Fibroblast of upper back skin (primary cell): ENCODE measurements at places on chromosomes 4 and X.

DNA sequence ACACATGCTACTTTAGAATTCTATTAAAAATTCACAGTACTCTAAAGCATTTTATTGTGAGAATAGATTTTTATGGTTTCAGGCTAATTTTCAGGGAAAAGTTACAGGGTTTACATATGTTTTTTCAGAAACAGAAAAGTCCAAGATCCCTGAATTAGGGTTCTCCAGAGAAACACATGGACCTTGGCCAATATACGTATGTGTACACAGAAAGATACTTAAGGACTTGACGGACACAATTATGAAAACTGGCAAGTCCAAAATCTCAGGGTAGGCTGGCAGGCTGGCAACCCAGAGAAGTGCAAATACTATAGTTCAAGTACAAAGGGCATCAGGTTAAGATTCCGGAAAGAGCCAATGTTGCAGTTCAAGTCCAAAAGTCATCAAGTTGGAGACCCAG is 1897.8 kb upstream of the PCDH10 start:
- no peak for DNase-seq

DNA sequence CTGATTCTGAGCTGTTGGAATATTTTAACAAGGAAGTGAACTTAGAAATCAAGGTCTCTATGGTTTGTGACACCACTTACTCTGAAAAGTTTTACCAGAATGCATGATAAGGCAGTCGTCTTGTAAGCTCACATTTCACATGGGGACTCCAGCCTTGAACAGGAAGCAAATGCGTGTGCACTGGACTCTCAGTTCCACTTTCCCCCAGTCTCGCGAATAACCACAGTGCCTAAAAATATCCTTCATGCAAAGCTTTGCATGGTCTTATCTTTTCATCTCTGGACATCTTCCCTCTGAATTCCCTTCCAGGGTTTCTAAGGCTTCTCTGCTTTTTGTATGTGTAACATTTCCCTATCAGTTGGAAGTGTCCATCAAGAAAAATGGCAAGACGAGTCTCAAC is 581.8 kb downstream of the NLGN4X start:
- DNase-seq: no peak

GRCh38 chrX:113644426-113644825 is 803.8 kb upstream of the AMOT start:
- DNase-seq: peak; percentile 68

GRCh38 chr4:111064342-111064993 is 441.6 kb upstream of the PITX2 start:
- peak; percentile 87 for DNase-seq

DNA sequence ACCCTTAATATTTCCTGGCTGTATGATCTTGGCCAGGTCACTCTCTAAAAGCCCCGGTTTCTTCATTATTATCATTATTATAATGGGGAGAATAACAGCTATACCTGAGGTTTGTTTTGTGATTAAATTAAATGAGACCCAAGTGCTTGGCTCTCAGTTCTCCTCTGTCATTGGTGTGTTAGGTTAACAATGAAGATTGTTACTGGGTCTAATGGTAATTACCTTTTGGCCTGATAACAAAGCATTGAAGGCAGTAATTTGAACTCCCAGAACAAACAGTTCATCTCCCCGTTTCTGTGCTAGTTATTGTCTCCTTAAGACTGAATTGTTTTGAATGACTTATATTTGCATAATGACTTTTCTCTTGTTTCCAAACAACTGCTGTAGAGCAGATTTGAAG is 6.8 kb upstream of the ANAPC4 start:
- no peak for DNase-seq

DNA sequence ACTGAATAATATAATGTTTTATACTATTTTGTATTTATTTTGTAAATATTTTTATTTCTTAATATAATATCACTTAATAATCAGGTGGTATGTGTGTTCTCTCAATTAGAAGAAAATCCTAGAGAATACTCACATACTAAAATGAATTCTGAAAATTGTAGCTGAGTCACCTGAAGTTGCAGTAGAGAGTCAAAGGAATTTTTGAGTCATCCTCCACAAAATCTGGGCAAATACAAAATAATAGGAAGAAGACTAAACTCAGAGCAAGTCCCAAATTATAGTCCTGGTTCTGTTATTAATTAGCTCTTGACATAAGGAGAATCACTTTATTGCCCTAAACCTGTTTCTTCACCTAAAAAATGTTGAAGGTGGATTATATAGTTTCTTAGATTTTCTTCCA is 57.8 kb downstream of the SPATA4 start:
- DNase-seq: peak; percentile 65

- DNase-seq: no peak
Observed at GRCh38 chr4:80010316-80010715, 62.7 kb downstream of the ANTXR2 start.

- DNase-seq: peak; percentile 25
Observed at GRCh38 chr4:155025762-155026457, 182.5 kb upstream of the NPY2R start.

DNA sequence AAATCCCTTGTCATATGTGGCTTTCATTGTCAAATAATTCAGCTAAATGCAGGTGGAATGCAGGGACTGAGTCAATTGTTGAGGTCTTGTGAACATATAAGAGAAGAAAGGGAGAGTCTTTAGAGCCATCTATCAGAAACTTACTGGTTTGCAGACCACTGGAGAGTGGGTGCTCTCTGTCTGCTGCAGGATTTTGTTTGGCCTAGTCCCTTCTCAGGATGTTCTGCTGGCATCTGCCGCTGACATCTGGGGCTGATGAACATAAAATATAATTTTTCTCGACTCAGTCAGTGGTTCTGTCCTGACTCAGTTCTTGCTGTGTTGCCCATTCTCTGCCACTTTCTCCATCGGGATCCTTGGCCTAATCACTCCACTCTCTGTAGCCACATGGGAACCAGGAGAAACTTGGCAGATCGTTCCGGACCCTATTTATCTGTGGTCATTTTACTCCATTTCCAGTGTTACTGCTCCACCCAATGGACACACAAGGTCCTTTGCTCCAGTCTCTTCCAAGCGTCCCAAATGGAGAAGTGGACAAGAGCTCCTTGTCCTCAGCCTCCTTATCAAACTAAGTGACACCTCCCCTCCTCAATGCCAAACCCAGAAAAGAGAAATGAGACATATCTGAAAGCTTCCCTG is 436.2 kb downstream of the FAT4 start:
- peak; percentile 46 for DNase-seq

DNA sequence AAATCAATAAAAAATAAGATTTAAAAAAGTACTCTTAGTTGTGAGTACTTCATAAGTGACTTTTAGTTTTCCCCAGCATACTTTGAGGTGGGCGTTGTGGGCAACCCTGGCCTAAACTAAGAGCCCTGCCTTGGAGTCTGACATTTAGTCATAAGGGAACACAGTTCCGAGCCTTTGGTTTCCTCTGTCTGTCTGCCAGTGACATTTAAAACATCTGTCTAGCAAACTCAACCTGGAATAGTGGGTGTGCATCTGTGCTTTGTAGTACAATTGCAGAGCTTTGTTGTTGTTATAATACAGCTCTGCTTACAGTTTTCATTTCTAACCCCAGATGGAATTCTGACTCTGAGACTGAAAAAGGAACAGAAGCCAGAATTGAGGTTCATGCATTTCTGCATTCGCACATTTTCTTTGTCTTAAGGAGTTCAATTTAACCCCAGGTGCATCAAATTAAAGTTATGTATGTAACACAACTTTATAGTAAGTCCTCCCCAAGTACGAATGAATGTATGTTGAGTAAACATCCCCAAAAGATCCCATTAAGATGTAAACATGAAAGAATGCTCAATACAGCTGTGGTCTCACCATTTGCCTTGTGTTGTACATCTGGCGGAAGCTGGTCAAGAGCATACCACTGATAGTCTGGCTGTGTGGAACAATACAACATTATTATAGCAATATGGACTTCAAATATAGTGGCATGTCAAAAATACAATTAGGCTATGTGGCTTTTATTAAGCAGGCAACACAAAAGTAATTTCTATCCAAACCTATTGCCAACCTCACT is 25.9 kb downstream of the TNIP3 start:
- DNase-seq: peak; percentile 42

- peak; percentile 74 for DNase-seq
Observed at GRCh38 chr4:142913461-142914030, 67.4 kb upstream of the INPP4B start.

DNA sequence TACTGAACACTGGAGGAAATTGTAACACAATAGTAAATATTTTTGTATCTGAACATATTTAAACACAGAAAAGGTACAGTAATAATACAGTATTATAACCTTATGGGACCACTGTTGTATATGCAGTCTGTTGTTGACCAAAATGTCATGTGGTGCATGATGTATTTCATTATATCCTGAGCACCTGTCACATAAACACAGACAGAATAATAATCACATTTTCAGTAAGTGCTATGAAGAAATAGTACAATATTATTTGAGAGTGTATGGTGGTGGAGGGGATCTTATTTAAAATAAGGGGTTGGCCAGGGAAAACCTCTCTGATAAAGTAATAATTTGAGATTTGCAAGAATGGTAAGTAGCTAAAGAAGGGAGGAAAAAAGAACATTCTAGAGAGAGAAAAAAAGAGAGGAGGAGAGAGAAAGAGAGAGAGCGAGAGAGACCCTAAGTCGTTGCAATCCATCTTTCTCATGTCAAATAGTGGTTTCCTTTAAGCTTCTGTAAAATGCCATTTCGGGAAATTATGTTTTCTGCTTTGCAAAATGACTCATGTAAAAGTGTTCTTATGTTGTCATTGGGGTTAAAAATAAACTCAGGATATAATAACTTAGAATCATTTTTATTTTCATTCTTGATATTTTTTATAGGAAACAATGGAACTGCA is 19.3 kb upstream of the CLNK start:
- peak; percentile 62 for DNase-seq

DNA sequence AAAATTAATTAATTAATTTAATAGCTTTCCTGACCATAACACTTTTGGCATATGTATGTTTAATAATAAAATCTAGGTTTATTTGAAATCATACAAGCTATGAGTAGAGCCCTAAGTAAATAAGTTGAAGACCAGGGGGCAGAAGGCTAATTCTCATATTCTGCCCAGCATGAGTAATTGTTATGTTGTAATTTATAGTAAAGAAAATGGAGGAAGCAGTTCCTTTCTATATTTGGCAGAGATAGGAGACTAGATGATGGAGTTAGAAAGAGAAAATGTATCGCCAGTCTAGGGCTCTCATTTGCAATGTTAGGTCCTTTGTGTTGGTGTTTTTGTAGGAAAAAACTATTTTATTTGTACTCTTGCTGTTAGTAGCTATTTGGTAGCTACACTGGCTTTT is 89.1 kb downstream of the FNIP2 start:
- DNase-seq: no peak

GRCh38 chrX:65679071-65679540 is 11.7 kb downstream of the MSN start:
- DNase-seq: peak; percentile 75

- DNase-seq: no peak
Observed at GRCh38 chr4:90816754-90817153, 689.6 kb downstream of the CCSER1 start.

GRCh38 chrX:140104760-140105159 is 139.4 kb upstream of the CXorf66 start:
- DNase-seq: no peak

- no peak for DNase-seq
Observed at GRCh38 chr4:138935-139334, 14.6 kb downstream of the ZNF718 start.

- no peak for DNase-seq
Observed at GRCh38 chr4:184695178-184695896, 38.6 kb downstream of the CENPU start.

DNA sequence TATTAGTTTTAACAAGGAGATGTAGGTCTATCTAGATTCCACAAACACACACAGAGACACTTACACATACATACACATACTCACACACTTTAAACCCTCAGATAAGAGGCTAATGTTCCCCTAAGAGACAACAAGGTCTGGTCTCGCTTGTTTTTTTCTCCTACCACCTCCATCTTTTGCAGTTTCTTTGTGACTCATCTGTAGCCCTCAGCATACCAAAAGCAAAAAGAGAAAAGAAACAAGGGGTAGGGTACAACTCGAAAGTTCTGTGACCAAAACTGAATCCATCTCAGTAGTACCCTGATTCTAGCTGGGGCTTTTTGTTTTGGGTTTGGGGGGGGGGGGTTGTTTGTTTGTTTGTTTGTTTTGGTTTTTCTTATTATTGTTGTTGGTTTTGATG is 12.2 kb upstream of the EXOSC9 start:
- DNase-seq: no peak

GRCh38 chrX:38150993-38151392 is 69.7 kb downstream of the SRPX start:
- DNase-seq: no peak

DNA sequence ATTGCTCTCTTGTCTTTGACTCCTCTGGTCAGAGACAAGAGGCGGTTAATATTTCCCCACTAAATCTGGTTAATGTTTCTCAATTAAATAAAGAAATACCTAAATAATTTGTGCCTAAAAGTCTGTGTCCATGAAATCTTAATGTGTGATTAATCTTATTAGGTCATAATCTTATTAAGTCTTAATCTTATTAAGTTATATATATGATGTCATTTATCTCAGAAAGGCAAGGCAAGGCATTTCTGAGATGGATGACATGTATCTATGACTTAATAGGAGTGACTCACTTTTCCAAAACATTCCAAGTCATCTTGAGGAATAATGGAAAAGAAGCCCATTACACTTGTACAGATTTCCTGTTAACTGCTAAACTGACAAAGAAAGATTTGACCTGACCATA is 74.7 kb downstream of the TRAM1L1 start:
- DNase-seq: peak; percentile 5

GRCh38 chr4:138645289-138645688 is 370.3 kb upstream of the NOCT start:
- DNase-seq: peak; percentile 34

- peak; percentile 95 for DNase-seq
Observed at GRCh38 chr4:118968005-118968404, 79.4 kb downstream of the SYNPO2 start.

GRCh38 chr4:90226734-90227133 is 99.5 kb downstream of the CCSER1 start:
- no peak for DNase-seq

DNA sequence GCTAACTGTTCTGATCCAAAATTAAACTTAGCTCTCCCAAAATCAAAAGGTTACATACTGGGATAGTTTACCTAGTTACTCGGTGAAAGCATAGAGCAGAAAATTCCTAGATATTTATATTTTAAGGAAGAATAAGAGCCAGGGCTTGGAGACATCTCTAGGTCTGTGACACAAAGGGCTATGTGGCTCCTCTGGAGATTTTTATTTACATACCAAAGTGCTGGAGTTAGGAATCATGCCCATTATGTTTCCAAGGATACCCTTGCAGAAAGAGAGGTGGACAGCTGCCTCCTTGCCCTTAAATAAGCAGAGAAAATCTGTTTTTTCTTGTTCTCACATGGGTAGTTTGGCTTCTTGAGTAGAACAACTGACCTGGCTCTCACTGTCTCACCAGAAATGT is 9.0 kb downstream of the COX7B2 start:
- no peak for DNase-seq

DNA sequence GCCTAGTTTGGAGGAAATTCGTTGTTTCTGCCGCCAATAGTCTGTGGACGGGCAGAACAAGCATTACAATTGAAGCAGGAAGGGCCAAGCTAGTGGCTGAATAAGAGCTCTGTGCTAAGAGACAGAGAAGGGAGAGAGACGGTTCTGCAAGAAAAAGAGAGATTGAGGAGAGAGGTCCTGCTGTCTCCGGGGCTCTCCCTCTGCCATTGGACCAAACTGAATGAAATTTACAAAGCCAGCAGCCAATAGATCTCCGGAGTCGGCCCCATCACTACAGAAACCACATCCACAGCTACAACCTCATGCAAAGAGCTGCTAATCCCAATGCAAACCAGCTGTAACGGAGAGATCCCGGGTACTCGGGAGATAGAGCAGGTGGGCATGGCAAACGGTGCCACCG is at the start of gene NLGN4X:
TSS of gene NLGN4X (minus strand) at position 148 of the 400 bp plus-strand sequence. CDS start 77,401 bp downstream, outside the sequence.
- DNase-seq: peak; percentile 0

GRCh38 chrX:21711129-21711847 is 46.6 kb downstream of the SMPX start:
- no peak for DNase-seq
